ENCODE measurements at places on chromosomes 5 and 9. TPM values are rescaled to one million over a fixed set of nuclear protein-coding genes. Genes with fewer than 3 reads are reported as not detected.
A peak's percentile ranks its signal among the peaks of the same experiment; 100 is the strongest.

C5orf52 gene
- total RNA-seq, result not detected

DNA sequence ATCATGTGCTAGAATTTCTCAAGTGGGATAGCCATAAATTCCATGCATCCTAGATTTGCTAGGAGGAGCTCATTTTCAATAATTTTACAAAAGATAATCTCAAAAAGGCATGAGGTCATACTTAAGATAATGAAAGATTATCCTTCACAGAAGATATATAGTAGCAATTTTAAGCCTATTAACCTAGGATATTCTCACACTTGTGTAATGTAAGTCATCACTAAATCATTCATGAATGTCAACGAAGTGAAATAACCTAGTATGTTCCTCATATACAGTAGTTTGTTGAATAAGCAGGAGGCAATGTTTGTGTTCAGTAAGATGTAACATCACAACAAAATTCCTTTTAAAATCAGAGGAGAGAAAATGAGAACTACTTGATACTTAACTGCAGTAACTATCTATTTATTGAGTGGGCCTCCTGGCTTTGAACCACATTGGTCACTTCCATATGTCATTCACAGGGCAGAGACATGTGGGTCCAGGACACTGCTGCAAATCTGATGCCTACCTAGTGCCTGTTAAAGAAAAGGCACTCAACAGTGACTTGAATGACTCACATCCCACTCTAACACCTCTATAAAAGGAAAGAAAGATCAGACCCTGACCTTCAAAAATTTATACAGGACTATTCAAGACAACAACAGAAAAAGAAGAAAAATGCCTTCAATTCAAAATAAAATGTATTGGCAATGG, 8.2 kb downstream of the LIFR start:
- peak; percentile 9 for DNase-seq

MCCC2 gene
- 51.3 TPM for total RNA-seq

C7 gene
- total RNA-seq, result not detected

PPP3R2 gene
- total RNA-seq, result not detected

QRFP gene
- not detected for total RNA-seq

FRRS1L gene
- not detected for total RNA-seq

ZNF354C gene
- total RNA-seq, result 2.5 TPM

GRCh38 chr9:16179566-16179965, 626.7 kb downstream of the CCDC171 start:
- no peak for DNase-seq

DNA sequence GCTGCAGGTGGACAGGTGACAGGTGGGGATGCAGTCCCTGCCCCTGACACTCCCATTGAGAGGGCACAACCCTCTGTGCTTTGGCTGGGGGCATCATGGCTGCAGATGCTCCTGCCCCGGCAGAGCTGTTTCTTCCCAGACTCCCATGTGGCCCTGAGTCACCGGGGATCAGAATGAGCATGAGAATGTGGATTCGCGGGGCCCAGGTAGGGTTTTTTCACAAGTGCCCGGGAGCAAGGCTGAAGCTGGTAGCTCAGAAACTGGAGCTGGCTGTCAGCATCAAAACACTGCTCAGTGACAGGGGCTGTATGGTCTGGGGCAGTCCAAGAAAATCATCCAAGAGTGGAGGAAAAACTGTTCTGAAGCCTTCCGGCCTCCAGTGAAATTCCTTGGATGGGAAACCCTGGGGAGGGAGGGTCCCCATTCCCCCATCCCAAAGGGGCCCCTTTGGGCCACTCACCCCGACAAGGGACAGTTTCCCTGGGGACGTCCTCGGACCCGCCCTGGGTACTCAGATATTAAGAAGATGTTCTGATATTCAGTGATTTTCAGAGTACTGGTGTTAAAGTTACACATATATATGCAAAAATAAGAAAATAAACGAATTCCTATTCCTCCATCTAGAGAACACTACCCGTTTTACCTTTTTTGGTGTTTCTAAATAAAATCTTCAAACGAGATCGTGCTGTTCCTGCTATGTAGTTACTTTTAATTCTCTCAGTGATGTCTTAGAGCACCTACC, 120.1 kb upstream of the LPCAT1 start:
- DNase-seq, result no peak

- DNase-seq, result peak; percentile 79
These were observed 16.9 kb upstream of the ZNF366 start for GRCh38 chr5:72523960-72524582.

ESM1 gene
- total RNA-seq, result not detected

PTBP3 gene
- total RNA-seq, result 21.4 TPM

DNA sequence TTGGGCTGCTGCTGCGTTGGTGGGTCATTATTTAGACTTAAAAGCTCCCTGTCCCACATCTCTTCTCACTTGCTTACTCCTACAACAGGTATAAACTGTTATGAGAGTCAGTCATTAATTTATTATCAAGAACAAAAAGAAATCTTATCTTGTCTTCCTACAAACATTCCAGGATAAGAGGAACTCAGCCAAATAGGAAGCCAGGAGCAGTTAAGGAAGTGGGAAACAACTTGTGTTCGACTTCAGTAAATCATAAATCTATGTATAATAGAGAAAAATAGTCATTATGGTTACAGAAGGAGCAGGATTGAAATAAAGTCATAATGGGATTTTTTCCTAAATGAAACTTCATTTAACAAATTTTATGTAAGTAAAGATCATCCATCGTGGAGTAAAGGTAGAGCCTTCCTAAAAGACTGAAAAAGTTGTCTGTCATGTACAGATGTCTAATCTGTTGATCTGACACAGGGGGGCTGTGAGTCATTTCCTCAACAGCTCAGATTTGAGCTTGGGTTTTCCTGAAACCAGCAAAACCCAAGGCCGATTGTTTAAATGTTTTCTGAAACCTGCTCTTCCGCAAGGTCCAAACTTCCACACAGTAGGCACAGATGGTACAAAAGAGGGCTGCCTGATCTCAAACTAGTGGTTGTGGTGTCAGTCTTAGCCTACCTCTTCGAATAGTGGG, 25.3 kb upstream of the LRRTM2 start:
- peak; percentile 78 for DNase-seq

STX17 gene
- 12.4 TPM for total RNA-seq

DNA sequence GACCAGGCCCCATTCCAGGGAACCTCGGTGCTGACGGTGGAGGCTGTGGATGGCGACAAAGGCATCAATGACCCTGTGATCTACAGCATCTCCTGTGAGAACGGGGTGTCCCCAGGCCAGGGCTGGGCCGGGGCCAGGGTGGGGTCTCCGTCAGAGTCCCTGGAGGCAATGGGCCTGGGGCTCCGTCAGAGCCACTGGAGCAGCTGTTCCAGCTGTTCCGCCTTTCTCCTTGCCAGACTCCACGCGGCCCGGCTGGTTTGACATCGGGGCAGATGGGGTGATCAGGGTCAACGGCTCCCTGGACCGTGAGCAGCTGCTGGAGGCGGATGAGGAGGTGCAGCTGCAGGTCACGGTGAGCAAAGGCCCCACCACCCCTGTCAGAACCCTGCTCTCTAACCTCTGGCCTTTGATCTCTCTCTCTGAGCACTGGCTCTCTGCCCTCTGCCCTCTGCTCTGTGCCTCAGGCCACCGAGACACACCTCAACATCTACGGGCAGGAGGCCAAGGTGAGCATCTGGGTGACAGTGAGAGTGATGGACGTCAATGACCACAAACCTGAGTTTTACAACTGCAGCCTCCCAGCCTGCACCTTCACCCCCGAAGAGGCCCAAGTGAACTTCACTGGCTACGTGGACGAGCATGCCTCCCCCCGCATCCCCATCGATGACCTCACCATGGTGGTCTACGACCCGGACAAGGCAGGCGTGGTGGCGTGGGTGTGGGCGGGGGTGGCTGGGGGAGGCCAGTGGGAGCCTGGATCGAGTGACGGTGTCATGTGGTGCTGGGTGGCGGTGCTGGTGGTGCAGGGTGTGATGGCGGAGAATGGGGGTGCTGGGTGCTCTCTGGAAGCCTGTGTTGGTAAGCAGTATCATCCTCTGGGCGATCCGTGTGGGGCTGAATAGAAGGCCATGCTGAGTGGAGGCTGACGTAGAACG, 26.6 kb downstream of the CDHR2 start:
- DNase-seq, result no peak

PSAT1 gene
- total RNA-seq, result 46.7 TPM

DNA sequence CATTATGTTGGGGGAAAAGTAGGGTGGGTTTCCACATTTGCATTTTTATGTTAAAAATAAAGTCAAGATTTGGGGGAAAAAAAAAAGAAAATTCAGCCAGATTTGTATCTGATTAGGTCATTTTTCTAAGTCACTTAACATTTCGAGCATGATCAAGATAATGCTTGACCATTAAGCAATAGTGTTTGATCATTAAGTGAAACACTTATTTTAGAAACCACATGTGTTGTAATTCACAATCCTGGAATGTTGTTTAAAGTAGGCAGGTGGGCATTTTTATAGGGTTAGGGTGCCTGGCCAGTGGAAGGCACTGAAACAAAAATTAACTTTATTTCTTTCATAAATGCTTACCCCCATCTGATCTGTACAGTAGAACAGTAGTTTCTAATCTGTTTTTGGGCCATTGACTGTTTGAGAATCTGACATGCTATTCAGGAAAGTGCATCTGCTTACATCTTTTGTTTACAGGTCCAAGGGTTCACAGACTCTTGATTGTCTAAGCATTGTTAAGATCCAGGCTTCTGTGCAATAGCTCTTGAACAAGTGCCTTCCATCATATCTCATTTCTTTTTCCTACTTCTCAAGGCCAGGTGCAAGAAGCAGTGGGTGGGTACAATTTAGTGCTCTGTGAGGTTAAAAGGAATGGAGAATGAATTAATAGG, 9.1 kb downstream of the ZCCHC9 start:
- no peak for DNase-seq

RABL6 gene
- total RNA-seq, result 37.8 TPM

CNTNAP3 gene
- total RNA-seq, result 0.39 TPM

PTPRD gene
- 0.84 TPM for total RNA-seq

GRCh38 chr5:82862711-82863110, 214.5 kb downstream of the TMEM167A start:
- DNase-seq, result no peak

- peak; percentile 34 for DNase-seq
These were observed 956 bp downstream of the MBLAC2 start for GRCh38 chr5:90473396-90474234.

- no peak for DNase-seq
These were observed 245.9 kb downstream of the SAXO1 start for GRCh38 chr9:18786911-18787650.

PCDHAC1 gene
- not detected for total RNA-seq

GRCh38 chr5:169970911-169971765, 9.2 kb downstream of the INSYN2B start:
- DNase-seq, result peak; percentile 81

- DNase-seq, result no peak
These were observed 18.3 kb upstream of the NEK6 start for GRCh38 chr9:124239249-124240073.

FCN2 gene
- total RNA-seq, result not detected

- peak; percentile 90 for DNase-seq
These were observed 43.3 kb upstream of the TJP2 start for GRCh38 chr9:69130456-69131441.

- DNase-seq, result no peak
These were observed 10.2 kb downstream of the SPATA9 start for GRCh38 chr5:95672641-95673040.

PHYHD1 gene
- total RNA-seq, result 1.8 TPM

DBH gene
- not detected for total RNA-seq

GLT6D1 gene
- total RNA-seq, result not detected

- DNase-seq, result no peak
These were observed 95.7 kb upstream of the FAM120A start for GRCh38 chr9:93355827-93356226.

MUSK gene
- 5.5 TPM for total RNA-seq

GRCh38 chr5:111425205-111425604, 87.1 kb downstream of the STARD4 start:
- DNase-seq, result no peak

KIF3A gene
- total RNA-seq, result 4.6 TPM

- peak; percentile 69 for DNase-seq
These were observed 11.3 kb downstream of the KLF9 start for GRCh38 chr9:70403166-70403565.

DNA sequence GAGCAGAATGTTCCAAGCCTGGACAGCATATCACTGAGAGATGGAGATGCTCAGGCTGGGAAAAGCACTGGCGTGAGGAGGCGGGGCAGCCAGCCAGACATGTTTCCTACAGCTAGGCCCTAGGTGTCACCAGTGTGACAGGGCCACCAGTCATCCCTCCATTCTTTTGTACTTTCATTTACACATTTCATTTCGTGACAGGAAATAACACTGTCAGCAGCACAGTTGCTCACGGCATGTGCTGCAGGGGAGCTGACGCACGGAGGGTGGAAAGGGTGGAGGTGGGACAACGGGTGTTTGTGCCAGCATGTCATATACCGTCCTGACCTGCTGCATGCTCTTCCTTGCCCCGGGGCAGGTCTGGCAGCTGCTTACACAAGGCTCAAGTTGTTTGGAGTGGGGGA, 14.8 kb upstream of the CEMIP2 start:
- DNase-seq, result peak; percentile 69

DNA sequence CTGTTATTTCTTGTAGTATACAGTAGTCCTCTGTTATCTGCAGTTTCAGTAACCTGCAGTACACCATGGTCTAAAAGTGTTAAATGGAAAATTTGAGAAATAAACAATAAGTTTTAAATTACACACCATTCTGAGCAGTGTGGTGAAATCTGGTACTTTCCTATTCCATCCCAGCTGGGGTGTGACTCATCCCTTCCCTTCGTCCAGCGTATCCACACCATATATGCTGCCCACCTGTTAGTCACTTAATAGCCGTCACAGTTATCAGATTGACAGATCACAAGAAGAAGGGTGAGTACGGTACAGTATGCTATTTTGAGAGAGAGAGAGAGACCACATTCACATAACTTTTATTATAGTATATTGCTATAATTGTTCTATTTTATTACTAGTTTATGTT, 28.9 kb downstream of the FAM151B start:
- DNase-seq, result peak; percentile 86

- no peak for DNase-seq
These were observed 563.7 kb upstream of the DAP start for GRCh38 chr5:11324521-11325289.

PCDHB11 gene
- total RNA-seq, result 0.20 TPM

DNA sequence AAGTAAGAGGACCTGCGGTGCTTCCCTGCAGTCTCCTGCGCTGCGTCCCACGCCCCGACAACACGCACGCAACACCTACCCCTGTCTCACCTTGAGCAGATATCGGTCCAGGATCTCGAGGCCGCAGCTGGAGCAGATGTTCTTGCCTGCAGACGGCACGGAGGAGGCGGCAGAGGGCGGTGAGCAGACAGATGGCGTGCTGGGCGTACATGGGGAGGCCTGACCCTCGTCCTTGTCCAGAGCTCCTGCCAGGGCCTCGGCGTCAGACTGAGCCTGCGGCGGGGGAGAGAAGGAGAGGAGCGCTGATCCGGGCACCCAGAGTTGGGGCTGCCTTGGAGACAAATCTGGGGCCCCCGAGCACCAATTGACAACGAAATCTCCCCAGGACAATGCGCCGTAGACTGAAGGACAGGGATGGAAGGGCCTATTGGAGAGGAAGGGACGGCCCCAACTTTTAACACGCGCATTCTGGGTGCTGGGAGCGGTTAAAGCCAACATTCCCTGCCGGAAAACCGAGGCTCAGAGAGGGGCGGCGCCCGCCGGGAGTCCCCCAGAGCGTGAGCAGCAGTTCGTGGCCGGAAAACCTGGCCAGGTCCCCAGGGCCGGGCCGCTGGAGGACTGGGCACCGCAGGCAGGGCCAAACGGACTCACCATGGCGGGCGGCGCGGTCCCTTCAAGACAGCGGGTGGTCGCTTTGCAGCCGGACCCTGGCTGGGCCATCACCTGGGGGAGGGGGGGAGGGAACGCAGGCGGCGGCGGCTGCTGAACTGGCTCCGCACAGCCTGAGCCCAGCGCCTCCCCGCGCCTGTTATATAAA, 1.8 kb downstream of the LHX6 start:
- DNase-seq, result no peak

Data from RPMI7951 (cell line).